ENCODE measurements at places on chromosomes 2 and 18. TPM values are rescaled to one million over a fixed set of nuclear protein-coding genes. Genes with fewer than 3 reads are reported as not detected.

The NYAP2 gene
- total RNA-seq = 0.66 TPM

The EVX2 gene
- total RNA-seq = not detected

- DNase-seq = no peak
These were observed 9.9 kb downstream of the BMP10 start for GRCh38 chr2:68861330-68861729.

The CFAP65 gene
- 2.0 TPM for total RNA-seq

DNA sequence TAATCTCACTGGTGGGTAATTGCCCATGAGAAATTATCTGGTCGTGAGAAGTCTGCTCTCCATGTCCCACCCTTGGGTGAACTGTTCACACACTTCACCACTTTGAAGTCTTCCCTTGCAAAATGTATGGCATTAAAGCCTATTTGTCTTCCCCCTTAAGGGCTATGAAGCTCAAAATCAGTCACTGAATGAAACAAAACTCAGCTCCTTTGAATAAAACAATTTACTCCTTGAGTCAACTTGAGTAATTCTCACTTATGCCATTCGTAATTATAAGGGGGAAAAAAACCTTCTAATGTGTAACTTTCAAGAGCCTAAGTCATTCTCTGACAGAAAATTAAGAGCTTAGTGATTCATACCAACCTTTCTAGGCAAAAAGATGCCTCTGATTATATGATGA is 48.8 kb upstream of the REL start:
- no peak for DNase-seq

GRCh38 chr2:127051116-127052056 is 55.6 kb downstream of the BIN1 start:
- DNase-seq = peak; percentile 71

DNA sequence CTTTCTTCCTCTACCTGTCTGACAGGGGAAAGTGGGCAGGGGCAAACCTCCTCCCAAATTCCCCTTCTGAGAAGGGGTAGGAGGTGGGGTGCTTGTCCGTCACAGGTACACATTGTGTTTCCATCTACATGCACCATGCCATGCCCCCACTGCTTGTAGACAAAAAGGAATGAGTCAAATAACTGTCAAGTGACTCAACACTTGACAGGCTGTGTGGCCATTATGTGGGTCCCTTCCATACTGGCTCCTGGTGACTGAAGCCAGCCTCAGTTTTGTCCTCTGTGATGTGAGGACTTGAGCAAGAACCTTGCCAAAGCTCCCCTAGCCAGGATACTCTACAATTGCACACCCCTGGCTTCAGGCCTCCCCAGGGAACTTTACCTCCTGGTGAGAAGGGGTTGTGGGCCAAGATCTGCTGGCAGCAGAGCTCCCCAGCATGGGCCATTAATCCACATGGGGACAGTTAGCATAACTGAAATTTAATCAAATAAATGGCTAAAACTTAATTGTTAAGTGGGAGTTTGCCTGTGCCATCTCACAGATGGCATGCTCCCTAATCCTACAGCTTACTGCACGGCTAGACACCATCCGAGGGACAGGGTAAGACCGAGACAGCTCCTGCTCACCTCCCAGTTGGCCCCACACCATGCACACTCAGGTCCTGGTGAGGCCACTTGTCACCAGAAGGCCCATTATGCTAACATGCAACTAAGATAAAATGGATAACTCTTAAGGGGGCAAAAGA is 140.2 kb downstream of the BCL11A start:
- no peak for DNase-seq

- DNase-seq = no peak
These were observed 17.4 kb upstream of the NEMP2 start for GRCh38 chr2:190551928-190552327.
